Epithelial cell of esophagus (primary cell): ENCODE measurements at places on chromosomes 5 and 9.

GRCh38 chr5:32304622-32305021 is 8.1 kb downstream of the MTMR12 start:
- no peak for DNase-seq

DNA sequence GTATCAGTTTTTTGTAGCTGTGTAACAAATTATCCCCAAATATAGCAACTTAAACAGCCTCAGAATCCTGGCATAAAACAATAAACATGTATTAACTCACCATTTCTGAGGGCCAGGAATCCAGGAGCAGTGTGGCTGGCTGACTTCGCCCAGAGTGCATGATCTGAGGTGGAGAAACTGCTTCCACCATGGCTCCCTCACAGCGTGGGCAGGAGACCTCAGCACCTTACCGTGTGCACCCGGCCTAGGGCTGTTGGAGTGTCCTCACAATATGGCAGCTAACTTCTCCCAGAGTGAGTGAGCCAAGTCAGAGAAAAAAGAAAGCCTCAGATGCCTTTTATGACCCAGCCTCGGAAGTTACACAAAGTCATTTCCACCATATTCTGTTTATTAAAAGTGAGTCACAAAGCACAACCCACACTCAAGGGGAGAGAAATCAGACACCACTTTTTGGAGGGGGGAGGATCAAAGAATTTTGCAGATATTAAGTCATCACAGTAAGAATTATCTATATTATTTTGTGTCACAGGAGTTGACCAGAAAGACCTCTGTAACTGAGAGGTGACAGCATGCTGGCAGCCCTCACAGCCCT is 59.6 kb downstream of the TSTD2 start:
- DNase-seq: no peak

DNA sequence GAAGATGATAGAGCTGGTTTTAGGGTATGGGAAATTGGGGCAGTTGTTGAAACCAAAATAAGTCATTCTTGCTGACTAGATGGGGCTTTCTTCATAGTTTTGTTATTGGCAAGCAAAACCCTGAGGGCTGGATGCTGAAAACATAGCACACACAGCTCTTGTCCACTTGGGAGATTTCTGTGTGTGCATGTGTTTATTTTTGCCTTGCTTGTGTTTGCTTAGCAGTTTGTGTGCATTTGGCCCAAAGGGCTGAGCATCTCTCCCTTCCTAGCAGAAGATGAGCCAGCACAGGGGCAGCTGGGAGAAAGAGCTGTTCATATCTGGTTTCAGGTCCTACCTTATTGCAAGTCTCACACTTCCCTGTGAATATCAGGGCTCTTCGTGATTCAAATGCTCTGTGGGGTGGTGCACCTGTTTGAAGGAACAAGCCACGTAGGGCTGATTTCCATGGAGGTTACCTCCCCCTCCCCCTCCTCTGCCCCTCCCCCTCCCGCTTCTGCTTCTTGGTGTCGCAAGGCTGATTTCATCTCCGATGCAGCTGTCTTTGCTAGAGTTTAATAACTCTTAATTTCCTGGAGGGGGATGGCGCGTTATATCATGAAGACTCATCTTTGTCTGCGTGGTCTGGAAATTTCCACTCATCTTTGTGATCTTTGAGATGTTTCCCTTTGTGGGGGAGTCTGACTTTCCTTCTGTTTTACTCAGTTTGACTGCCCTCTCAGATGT is 296.5 kb downstream of the ARHGAP26 start:
- no peak for DNase-seq

DNA sequence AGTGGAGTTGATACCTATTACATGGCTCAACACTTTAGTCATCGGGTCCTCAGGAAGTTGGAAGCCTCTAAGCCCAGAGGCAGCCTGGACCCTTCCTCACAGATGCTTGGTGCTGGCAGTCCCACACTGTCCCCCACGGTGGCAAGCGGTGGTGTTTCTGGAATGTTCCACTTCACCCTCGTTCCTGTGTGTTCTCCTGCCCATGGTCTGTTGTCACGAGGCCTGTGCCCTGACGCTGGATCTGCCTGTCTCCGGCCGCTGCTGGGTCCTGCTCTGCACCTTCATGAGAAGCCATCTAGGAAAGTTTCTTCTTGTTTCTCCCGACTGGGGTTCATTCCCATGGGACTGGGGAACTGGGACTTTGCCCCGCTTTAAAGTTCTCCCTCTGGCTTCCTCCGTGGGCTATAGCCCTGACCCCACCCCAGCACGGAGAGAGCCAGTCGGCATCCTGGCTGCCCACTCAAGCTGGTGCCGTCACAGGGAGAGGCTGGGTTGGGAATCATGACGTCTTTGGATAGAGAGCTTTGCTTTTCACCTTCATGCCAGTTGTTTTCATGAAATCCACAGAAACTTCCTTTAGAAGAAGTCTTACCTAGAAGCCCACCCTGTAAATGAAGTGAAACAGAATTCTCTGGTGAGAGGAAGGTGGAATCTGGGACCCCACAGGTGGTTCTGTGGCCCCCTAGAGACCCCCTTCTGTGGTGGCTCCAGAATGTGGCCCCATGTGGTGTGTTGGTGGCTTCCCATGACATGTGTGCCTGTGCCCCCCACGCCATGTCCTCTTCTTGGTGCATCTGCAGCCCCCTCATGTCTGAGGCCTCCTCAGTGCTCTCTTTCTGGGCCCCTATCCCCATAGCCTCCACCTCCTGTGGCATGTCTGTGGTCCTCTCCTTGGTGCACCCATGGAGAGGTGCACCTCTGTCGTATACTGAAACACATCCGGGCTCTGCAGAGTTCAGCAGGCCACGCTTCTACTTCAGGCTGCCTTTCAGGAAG is 43.8 kb downstream of the TRIP13 start:
- no peak for DNase-seq

GRCh38 chr9:133645021-133645765 is 9.0 kb downstream of the DBH start:
- no peak for DNase-seq

- DNase-seq: no peak
Observed at GRCh38 chr5:87674235-87674634, 261.5 kb upstream of the CCNH start.

- DNase-seq: peak; percentile 68
Observed at GRCh38 chr5:56561-57290, 35.2 kb upstream of the PLEKHG4B start.

DNA sequence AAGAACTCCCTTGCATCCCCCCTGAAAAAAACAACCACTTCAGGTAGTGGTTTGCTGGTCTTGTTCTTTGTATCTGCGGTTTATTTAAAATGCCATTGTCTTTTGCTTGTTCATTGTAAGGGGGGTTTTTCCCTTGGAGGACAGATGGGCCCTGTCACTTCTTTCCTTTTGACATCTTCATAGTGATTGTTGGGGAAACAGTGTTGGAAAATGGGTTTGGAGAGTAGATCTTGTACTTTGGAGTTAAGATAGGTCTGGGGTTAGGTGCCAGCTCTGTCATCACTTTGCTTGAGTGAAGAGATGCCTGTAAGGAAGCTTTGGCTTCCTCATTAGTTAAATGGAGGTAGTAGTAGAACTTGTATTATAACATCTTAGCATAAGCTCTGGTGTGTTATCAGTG is 112.4 kb downstream of the KDM4C start:
- no peak for DNase-seq

DNA sequence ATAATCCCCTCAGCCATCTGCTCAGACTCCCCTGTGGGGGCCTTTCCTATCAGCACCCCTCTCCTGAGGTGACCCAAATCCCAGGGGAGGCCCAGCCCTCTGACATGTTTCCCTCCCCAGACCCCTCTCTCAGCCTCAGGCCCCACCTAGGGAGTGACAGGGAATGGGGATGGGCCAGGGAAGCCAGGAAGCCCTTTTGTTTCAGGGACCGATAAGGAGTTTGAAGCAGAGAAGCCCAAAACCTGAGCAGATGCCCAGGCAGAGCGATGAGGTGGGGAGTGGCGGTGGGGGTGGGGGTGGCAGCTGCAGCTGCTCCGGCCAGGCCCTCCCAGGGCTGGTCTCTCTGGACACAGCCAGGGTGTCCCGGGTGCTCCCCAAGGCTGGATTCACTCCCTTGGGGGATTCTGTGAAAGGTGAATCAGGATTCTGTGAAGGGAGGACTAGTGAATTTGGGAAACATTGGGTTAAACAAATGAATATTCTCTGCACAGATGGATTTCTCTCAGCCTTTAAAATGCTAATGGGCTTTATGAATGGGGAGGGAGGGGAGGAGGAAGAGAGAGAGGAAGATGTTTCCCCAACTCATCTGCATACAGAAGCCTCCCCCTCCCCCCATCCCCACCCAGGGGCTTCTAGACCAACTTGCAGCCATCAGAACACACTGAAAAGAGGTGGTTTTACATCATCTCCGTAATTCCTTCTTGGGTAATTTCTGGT is 17.4 kb downstream of the AKNA start:
- DNase-seq: no peak

DNA sequence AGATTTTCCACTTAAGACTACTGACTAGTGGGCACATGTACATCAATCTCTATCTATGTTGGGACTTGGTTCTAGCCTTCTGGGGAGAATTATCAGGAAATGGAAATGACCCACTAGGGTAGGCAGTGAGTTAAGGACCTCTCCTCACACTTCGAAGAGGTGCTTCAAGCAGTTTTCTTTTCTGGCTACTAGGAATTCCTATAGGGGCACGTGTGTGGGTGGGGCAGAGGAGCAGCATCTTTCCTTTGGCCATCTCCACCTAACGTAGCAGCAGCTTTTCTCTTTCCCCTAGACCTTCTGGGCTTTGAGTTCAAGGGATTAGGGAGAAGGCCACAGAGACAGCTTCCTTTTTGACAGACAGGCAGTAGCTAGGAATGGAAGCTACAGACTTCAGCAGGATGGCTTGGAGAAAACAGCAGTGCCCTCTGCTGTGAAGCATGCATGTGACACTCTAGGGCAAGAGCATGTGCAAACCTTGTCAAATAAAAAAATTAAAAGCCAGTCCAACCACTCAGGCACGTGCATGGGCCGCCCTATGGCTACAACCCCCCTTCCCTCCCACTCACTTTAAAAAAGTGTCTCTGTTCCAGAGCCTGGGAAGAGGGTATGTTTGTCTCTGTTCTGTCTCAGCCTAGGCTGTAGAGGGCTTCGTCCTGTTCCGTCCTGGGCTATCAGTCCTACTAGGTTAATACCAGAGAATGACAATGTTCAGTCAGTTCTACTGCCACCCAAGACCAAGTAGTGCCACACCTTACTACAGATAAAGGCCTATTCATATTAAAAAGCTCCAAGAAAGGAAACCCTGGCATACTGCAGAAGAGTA is 8.7 kb upstream of the GFRA3 start:
- DNase-seq: peak; percentile 74

- no peak for DNase-seq
Observed at GRCh38 chr5:146548781-146549449, 32.9 kb upstream of the GPR151 start.

- DNase-seq: peak; percentile 94
Observed at GRCh38 chr5:142364251-142365145, 39.7 kb upstream of the SPRY4 start.

GRCh38 chr9:93459432-93459847 is 6.1 kb upstream of the FAM120AOS start:
- no peak for DNase-seq

GRCh38 chr9:75880618-75881017 is 9.9 kb upstream of the PCSK5 start:
- DNase-seq: peak; percentile 35

DNA sequence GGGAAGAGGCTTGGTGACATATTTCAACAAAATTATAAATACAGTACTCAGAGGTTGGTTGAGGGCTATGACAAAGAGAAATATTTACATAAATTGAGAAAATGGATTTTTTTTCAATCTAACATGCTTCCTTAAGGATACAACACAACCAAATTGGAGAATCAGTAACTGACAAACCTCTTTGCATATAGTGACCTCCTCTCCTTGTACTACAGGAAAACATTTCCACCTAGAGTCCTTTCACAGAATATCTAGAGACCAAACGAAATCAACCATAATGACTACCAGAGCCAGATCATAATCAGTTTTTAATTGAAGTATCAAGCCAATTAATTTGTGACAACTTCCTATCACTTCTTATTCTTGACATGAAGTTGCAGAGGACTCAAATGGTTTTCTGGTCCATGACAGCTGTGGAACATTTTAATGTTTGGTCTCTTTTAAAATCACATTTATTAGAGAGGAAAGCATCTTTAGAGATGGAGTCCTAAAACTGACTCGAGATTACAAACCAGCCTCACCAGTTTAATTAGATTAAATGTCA is 1636.5 kb upstream of the C9orf72 start:
- DNase-seq: no peak

GRCh38 chr9:114604989-114605388 is 6.1 kb upstream of the TMEM268 start:
- no peak for DNase-seq

- no peak for DNase-seq
Observed at GRCh38 chr9:127402401-127403090, 5.6 kb downstream of the SLC2A8 start.

- DNase-seq: peak; percentile 84
Observed at GRCh38 chr5:53291528-53291927, 182.0 kb upstream of the MOCS2 start.

GRCh38 chr9:116387934-116388698 is 234.5 kb downstream of the PAPPA start:
- peak; percentile 27 for DNase-seq

DNA sequence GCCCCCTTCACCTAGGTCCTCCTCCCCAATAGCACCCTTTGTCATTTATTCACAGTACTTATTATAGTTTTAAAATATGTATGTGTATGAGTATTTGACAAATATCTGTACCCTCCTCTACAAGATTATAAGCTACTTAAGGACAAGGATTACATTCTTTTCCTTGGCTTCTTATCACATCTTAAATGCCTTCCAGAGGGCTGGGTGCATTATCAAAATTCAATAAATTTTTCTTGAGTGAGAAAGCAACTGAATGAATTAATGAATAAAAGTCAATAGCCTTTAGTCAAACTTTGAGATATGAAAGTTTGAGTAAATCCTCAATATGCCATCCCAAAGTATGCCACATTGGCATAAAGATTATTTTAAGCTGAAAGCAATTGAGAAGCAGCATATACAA is 621.7 kb downstream of the DNAH5 start:
- no peak for DNase-seq

GRCh38 chr9:32524892-32525708 is 896 bp downstream of the RIGI start:
- DNase-seq: peak; percentile 85

GRCh38 chr9:11128156-11128555 is 515.4 kb upstream of the PTPRD start:
- DNase-seq: peak; percentile 76

DNA sequence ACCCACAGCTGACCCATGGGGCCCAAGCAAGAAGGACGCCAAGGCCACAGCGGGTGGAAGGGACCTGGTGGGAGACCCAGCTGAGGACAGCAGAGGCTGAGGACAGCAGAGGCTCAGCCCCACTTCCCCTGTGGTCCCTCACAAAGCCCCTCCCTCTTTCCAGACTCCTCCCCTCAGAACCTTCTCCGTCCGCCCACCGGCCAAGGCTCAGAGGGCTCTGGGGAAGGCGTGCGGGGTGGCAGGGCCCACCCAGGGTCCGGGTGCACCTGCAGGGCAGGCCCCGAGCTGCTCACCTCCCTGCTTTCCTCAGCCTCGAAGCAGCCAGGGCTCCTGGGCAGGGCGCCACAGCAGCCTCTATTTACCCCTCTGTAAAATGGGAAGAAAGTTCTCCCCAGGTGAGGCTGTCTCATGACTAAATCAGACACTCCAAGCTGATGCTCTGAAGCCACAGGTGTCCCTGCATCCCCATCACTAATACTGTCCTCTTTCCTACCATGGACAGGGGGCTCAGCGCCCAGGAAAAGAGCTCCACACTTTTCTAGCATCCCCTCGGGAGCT is 137.9 kb upstream of the PPP1R26 start:
- DNase-seq: no peak
